ENCODE measurements at places on chromosomes 5 and 9.

DNA sequence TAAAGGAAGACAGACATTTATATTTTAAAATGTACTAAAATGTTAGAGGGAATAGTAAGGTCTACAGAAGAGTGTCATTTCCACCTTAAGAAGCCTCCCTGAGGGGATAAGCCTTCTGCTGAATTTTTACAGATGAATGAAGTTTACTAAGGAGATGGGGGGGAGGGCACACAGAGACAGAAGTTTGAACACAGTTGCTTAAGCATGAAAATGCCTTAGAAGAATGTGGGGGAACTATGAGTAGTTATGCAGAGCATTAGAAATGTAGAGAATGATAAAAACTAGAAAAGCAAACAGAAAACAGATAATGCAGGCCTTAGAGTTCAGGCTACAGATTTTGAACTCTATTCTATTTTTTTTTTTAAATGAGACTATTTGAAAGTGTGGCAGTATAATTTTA lies 232.2 kb upstream of the VLDLR start:
- no peak for DNase-seq

DNA sequence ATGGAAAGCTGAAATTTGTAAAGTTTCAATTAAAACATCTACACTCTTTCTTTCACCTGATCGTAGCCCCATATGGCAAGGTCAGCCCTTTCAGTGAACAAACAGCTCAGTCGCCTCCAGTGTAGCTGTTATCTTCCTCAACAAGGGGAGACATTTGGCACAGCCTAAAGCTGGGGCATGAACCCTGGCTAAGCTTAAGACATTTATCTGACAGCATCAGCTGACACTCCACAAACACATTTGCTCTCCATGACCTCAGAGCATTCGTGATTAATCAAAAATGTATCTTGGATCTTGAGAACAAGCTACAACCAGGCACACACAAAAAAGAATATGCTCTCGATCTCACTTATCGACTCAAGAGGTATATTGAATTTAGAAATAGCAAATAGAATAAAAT lies 67.3 kb downstream of the POU5F2 start:
- DNase-seq = no peak

DNA sequence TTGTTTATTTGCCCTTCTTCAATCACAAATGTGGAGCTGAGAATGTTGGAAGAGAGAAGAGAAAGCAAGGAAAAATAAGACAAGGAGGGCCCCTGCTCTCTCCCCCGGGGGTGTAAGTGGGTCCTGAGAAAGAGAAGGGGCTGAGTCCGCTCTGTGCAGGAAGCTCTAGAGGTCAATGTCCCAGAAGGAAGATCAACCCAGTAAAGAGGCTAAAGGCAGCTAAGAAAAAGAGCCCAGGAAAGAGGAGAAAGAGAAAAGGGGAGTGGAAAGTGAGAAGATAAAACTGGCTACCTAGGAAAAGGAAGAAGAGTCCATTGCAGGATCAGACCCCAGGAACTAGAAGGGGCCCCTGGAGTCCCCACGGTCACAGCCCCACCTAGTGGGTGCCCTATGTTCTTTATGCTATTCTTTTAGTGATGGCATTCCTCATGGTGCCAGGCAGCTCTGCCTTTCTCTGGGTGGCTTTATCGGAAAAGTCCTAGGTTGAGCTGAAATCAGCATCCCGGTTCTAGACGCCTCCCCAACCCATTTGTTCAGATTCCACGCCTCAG lies 583.4 kb downstream of the ACTL7B start:
- DNase-seq = peak; percentile 28

DNA sequence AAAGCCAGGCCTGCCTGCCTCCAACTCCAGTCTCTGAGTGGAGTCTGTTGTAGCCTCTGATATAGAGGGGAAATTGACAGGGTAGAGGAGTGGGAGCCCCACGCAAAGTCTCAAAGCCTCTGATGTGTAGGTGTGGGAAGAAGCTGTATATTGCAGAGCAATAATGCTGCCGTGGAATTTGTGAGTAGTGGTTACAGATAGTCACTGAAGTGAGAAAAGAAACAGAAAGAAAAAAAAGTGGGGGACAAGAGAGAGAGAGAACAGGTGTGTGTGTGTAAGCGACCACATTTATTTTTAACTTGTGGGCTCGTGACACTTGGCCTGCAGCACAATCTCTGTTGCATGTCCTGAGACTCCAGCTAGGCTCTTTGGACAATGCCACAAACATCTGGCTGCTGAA lies 227.8 kb downstream of the NSG2 start:
- DNase-seq = no peak

DNA sequence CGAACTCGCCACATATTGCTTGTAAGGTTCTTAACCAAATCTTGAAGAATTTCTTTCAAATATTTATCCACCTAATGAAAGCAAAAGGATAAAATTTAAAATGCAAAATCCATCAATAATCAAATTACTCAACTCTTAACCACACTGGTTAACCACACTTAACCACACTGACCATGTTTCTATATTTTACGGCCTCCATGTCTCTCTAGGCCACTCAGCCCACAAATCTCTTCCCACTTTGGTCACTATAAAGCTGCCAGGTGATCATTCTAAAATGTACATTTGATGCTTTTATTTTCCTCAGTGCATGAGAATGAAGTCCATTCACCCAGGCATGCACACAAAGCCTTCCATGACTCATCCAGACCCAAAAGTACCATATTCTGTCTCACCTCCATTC lies 56.4 kb upstream of the OR2K2 start:
- no peak for DNase-seq

DNA sequence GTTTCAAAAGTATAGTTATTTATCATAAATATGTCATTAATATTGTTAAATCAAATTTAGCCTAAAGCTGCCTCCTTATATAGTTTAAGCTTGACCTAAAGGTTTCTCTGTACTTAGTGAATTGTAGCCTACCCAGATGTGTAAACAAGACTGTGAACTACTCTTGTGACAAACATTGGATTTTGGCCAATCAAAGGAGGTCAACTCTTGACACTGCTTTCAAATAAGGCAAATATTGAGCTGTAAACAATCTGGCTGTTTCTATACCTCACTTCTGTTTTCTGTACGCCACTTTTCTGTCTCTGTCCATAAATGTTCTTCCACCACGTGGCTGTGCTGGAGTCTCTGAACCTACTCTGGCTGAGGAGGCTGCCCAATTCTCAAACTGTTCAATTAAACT lies 51.2 kb downstream of the FXN start:
- no peak for DNase-seq

- DNase-seq = no peak
Observed at GRCh38 chr5:156396830-156397081, 69.8 kb downstream of the SGCD start.

DNA sequence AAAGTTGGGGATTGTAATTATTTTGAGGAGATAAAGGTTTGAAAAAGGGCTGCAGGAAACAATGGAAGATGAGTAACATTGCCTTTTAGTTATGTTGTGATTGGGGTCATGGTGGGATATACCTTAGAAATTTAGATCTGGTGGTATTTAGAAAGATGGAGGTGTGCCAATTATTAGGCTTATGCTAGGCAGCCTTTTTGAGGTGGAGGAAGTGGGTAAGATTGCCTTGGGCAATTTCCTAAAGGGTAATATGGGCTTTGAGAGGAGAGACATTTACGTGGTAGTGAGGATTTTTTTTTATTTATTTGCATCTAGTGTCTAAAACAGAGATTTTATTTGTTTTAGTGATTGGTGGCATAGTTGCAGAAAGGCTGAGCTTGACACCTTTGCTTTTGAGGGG lies 10.5 kb downstream of the HSPA4 start:
- no peak for DNase-seq

DNA sequence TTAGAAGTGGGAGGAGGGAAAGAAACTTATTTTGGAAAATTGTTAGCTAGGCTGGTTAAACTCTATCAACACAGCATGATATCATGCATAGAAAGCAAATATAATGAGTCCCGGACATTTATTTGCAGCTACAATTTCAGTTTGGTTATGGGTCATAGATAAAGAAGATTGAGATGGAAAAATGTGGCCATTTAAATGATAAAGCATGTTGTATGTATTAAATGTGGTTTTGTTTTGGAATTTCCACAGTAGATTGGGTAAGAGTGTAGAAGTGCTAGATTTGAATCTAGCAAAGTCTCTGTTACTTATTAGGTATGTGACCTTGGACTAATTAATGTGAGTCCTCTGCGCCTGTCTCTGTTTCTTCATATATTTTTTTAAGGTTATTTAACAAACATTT lies 217.4 kb downstream of the KDM4C start:
- no peak for DNase-seq

DNA sequence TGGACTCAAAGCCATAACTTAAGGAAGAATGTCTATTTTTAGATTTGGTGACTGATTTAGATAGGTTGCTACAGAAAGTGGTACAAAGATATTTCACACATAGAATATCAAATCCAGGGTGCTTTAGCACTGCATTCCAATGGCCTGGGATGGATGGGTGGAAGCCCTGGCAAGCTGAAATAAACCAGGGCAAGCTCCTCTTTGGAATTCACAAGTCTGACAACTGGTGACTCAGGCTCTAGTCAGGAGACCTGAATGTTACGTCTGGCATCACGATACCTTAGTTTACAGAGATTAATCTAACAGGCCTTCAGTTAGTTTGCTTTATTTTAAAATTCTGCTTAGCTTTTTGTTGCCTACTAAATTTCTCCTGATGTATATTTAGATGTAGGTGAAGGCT lies 144.0 kb downstream of the TMC1 start:
- DNase-seq = peak; percentile 30

DNA sequence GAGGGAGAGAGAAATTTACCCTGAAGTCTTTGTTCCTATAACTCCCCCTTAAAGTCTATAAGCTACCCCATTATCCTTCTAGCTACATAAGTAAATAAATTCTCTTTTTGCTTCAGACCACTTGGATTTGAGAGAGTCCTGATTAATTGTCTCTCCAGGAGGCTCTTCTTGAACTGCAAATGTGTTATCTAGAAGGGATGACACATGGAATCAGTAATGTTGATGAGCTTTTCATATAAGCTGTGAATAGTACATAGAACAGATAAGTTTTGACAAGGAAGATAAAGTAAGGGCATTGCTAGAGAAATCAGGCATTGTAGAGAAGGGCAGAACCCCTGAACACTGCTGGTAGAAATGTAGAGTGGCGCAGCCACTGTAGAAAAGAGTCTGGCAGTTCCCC lies 42.5 kb upstream of the GNPDA1 start:
- DNase-seq = no peak

GRCh38 chr9:128098297-128099230 lies 29.0 kb downstream of the PTGES2 start:
- DNase-seq = peak; percentile 95

DNA sequence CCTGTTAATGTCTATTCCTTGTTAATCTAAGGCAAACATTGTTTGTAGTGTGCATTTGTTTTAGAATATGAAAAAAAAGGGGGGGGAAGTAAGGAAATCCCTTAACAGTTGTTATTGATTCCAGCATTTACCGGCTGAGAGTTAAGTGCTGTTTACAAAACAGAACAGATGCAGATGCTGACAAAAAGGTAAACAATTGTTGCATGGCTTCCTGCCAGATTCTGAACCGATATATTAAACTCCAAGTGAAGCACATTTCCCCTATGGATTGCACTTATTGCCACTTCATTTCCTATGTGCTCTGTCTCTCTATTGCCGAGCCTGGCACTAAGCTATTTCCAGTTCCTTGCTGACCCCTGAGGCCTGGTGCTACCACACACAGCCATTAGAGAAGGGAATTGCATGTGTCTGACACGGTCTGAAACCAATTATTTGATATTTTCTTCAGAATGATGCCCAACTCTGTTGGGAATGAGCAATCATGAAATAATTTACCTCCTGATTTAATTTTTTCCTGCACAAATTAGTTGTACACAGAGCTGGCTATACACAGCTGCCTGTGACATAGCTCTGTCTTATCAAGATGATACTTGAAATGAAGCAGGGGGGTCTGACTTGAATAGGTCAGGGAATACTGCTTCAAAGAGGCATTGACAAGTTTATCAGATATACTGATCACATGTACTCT lies 109.8 kb downstream of the KIAA0825 start:
- DNase-seq = no peak

- no peak for DNase-seq
Observed at GRCh38 chr9:107172979-107173347, 110.1 kb upstream of the RAD23B start.

- no peak for DNase-seq
Observed at GRCh38 chr9:37769306-37769705, 15.6 kb downstream of the EXOSC3 start.

GRCh38 chr5:151628112-151628823 lies 37.1 kb upstream of the FAT2 start:
- DNase-seq = no peak

DNA sequence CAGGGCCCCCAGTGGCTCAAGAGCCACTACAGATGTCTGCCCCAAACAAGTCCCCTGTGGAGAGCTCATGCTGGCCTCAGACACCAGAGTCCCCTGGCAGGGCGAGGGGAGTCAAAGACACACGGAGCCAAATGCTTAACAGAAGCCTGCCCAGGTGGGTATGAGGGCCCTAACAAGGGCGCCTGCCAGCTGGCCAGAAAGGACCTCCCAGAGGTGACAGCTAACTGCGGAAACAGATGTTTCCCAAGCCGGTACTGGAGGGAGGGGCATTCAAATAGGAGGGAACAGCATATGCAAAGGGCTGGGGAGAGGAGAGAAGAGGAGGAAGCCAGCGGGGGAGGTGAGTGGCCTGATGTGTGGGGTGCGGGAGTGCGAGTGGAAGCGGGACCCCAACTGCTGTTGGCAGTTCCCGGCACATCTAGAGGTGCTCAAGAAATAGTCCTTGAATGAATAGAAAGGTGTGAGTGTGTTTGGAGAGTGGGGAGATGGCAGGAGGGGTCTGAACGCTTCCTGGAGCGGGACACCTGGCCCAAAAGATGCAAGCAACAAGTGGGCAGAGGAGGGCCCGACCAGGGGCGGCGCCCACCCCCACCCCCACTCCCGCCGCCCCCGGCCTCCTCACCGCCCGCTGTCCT lies 824 bp downstream of the MXD3 start:
- no peak for DNase-seq

DNA sequence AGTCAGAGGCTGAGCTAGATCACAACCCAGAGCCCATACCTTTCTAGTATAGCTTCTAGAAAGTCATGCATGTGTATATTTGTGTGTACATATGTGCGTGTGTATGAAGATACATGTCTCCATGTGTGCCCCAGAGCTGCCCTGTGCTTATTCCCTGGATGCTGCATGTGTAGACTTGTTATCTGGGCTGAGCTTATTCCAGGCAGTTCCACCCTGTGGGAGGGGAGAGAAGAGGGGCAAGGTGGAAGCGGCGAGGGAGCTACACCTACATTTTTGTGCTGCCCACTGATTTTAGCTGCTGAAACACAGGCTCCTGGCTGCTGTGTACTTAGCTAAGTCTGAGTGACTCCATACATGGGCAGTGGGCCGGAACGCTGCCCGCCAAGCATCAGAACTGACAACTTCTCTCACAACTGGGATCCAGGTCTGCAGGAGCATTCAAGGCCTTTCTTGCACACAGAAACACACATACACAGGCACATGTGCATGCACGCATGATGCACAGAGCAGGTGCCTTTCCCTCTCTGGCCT lies 38.0 kb upstream of the XPA start:
- DNase-seq = no peak

DNA sequence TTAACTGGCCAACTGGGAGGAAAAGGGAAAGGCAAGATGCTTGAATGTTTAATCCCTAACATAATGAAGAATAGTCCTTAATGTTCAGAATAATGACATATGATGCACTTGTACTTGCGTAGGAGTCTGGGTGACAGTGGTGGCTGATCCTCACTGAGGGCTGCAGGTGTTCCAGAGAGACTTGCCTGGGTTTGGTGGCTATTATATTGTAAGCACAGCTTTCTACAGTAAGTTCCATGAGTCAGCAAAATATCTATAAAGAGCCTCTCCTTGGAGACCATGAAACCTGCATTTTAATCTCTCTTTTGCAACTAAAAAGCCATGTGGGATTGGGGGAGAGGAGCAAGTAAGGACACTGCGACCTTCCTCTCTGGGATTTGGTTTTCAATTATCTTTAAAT lies 1.9 kb upstream of the NPR2 start:
- DNase-seq = no peak
